ENCODE measurements at places on chromosomes 1 and 21. TPM values are rescaled to one million over a fixed set of nuclear protein-coding genes. Genes with fewer than 3 reads are reported as not detected.

Gene HSPB7
- total RNA-seq = not detected

Gene MTMR11
- 0.34 TPM for total RNA-seq

Gene CHIT1
- total RNA-seq = not detected

Gene MR1
- total RNA-seq = 1.1 TPM

Gene WNT9A
- 0.26 TPM for total RNA-seq

Gene CA6
- 0.11 TPM for total RNA-seq

Gene LRRC7
- 0.09 TPM for total RNA-seq

Gene HSD3B1
- total RNA-seq = not detected

Gene PTBP2
- 21.9 TPM for total RNA-seq

Gene FAM167B
- 0.17 TPM for total RNA-seq

Gene MAD2L2
- 30.1 TPM for total RNA-seq

Gene C1orf116
- total RNA-seq = not detected

Gene SYNC
- total RNA-seq = 13.9 TPM

Gene NBPF4
- not detected for total RNA-seq

Gene CRYAA
- not detected for total RNA-seq

Gene TLR5
- total RNA-seq = 0.43 TPM

Gene TUFT1
- 5.3 TPM for total RNA-seq

Gene FCER1A
- not detected for total RNA-seq
